PC-3 (cell line): ENCODE measurements at places on chromosomes 6 and 20. TPM values are rescaled to one million over a fixed set of nuclear protein-coding genes. Genes with fewer than 3 reads are reported as not detected.
A peak's percentile ranks its signal among the peaks of the same experiment; 100 is the strongest.

The CDH26 gene
- 1.2 and 1.4 TPM in 2 replicates for total RNA-seq

The POU3F2 gene
- 0.07 and 0.12 TPM in 2 replicates for total RNA-seq

The MICA gene
- total RNA-seq, result 33.1 and 35.0 TPM in 2 replicates

The CD2AP gene
- 16.2 and 21.8 TPM in 2 replicates for total RNA-seq

The ZC2HC1B gene
- not detected in 2 replicates for total RNA-seq

The ZFP57 gene
- not detected in 2 replicates for total RNA-seq

The CGA gene
- total RNA-seq, result not detected in 2 replicates

The EYS gene
- 0.07 TPM in 1 of 2 replicates, not detected in the other for total RNA-seq

The SPTLC3 gene
- total RNA-seq, result 6.3 and 16.3 TPM in 2 replicates

The DNAAF9 gene
- 2.3 and 2.5 TPM in 2 replicates for total RNA-seq

DNA sequence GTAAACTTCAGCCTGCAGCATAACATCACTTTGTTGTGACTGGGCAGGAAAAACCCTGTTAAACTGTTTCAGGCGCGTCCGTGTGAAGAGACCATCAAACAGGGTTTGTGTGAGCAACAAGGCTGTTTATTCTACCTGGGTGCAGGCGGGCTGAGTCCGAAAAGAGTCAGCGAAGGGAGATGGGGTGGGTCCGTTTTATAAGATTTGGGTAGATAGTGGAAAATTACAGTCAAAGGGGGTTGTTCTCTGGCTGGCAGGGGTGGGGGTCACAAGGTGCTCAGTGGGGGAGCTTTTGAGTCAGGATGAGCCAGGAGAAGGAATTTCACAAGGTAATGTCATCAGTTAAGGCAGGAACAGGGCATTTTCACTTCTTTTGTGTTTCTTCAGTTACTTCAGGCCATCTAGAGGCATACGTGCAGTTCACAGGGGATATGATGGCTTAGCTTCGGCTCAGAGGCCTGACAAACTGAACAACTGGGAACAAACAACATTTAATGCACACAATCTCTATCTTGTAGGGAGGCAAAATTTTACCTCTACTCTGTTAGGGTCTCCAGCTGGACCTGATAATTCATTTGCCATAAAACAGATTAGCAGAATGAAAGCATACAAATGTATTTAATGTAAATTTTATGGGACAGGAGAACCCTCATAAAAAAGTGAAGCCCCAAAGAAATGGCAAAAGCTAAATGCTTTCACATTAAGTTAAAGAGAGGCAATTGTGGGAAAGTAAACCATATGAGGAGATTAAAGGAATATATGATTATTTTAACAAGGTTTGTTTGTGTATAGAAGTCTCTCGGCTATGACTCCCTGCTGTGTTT lies 58.3 kb upstream of the HFE start:
- peak overlapping the region; percentile 56 for H3K27ac ChIP-seq
- DNase-seq, result peak; percentile 46
- no peaks in the 10 kb centered on the region for H3K36me3 ChIP-seq
- H3K4me3 ChIP-seq, result peak overlapping the region; percentile 83; the same call in 1 of the 2 replicates

DNA sequence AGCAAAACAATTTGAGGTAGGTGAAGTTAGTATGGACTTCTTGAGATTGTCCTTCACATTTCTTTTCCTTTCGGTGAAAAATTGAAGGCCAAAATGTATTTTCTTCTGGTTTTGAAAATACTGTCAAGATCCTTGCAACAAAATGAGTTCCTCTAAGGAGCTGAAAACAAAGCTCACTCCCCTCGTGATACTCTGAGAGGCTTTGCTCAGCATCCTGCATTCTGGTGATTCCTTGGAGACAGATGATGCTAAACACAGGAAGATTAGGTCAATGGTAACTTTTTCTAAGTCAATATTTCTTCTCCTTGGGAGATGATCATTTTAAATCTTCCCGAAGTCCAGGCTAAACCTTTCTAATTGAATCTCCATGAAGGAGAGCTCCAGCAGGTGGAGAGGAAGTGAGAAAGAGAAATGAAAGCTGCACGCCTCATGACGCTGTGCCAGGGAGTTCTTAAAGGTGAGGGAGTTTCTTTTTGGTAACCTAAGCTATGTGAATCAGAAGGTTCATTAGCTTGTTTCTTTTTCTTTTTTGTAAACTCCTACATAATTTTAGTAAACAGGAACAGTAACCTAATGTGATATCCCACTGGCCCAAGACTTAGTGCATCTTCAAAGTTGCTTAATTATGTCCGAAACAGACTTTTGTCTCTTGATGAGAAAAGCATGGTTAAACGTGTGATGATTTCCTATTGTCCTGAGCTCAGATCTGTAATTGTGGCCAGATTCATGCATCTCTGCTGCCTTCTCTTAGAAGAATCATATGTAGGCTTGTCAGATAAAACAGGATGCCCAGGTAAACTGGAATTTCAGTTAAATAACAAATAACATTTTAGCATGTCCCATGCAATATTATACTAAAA lies 15.0 kb downstream of the ESR1 start:
- no peak for DNase-seq
- no peaks in the 10 kb centered on the region; the same call in 1 of the 2 replicates for H3K27me3 ChIP-seq
- H3K27ac ChIP-seq, result no peak overlapping the region
- H3K4me3 ChIP-seq, result no peak overlapping the region
- H3K36me3 ChIP-seq, result no peaks in the 10 kb centered on the region

DNA sequence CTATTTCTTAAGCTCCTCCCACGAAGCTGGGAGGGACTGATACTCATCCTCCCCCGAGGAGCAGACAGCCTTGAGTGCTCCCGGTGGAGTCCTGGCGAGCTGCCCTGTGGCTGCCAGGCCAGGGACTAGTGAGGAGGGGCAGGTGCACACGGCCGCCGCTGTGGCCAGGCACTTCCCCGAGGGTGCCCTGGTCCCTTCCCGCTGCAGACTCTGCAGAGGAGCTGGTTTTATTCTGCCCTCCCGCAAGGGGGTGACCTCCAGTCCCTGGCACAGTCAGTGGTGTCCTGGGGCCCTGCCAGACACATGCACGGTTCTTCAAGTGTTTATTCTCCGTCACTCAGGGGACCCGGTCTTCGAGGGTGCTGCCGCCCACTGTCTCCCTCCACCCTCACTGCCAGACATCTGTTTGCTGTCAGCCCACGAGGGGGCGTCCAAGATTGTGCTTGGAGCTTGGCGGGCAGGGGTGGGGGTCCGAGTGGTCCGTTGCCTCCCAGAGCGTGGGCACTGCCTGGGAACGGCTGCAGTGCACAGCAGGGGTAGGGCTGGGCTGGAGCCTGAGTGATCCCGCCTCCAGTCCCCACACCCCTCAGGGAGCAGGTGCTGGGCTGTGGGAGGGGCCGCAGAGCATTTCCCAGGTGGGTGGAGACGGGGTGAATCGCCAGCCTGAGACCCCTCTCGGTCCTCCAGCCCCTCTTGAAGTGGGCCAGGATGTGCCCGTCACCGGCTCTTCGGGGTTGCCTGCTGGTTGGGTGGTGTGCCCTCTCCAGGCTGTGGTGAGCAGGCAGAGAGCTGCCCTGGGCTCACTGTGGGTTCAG lies 3.1 kb upstream of the CABLES2 start:
- H3K36me3 ChIP-seq, result no peaks in the 10 kb centered on the region
- H3K27me3 ChIP-seq, result no peaks in the 10 kb centered on the region
- H3K27ac ChIP-seq, result no peak overlapping the region
- peaks cover 19% of the 10 kb centered on the region for H3K4me1 ChIP-seq
- peak; percentile 59 for DNase-seq

DNA sequence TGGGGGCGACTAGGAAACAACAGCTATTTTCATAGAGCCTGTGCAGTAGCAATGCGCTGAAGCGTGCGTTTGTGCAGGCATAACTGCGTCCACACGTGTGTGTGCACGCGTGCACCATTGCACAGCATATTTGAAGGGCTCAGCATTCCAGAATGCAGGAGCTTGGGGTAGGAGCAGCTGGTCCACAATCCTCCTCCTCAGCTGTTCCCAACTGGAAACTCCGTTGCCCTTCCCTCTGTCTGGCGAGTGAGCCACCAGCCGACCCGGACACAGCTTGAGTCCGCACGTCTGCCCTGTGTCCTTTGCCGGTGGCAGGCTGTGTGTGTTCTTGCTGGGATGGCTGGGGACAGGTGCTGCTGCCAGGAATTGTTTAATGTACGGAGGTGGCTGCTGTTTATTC lies 110.2 kb downstream of the SASH1 start:
- DNase-seq, result no peak
- no peak overlapping the region for H3K4me3 ChIP-seq
- H3K36me3 ChIP-seq, result no peaks in the 10 kb centered on the region
- no peaks in the 10 kb centered on the region for H3K27me3 ChIP-seq

GRCh38 chr20:51914758-51915157 lies 112.4 kb upstream of the SALL4 start:
- H3K36me3 ChIP-seq, result no peaks in the 10 kb centered on the region
- H3K27me3 ChIP-seq, result no peaks in the 10 kb centered on the region
- DNase-seq, result no peak
- H3K27ac ChIP-seq, result no peak overlapping the region
- no peak overlapping the region for H3K4me3 ChIP-seq
- H3K4me1 ChIP-seq, result peaks cover 37% of the 10 kb centered on the region

DNA sequence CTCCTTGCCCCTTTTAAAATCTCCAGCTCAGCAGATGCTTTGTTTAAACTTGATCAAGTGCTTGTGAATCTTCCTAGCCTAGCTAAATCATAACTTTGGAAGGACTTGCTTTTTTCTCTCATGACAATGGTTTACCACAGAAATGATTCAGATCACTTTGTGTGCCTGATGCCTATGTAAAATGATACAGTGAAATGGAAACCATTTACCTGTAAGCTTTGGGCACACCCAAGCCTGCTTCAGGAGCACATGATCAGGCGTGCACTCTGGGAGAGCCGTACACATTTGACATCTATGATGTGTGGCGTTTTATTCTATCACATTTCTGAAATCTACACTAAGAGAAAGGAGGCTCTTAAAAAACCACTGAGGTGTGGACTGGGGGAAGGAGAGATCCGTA lies 41.1 kb downstream of the PTPN1 start:
- no peak overlapping the region for H3K4me3 ChIP-seq
- H3K27ac ChIP-seq, result no peak overlapping the region
- H3K27me3 ChIP-seq, result no peaks in the 10 kb centered on the region
- DNase-seq, result no peak
- no peaks in the 10 kb centered on the region for H3K4me1 ChIP-seq

- H3K27ac ChIP-seq, result no peak overlapping the region
- peaks cover 26% of the 10 kb centered on the region for H3K4me1 ChIP-seq
- H3K27me3 ChIP-seq, result no peaks in the 10 kb centered on the region
- H3K36me3 ChIP-seq, result no peaks in the 10 kb centered on the region
- DNase-seq, result peak; percentile 48
- no peak overlapping the region for H3K4me3 ChIP-seq
Measured at GRCh38 chr6:148446681-148447080, 104.0 kb downstream of the SASH1 start.

DNA sequence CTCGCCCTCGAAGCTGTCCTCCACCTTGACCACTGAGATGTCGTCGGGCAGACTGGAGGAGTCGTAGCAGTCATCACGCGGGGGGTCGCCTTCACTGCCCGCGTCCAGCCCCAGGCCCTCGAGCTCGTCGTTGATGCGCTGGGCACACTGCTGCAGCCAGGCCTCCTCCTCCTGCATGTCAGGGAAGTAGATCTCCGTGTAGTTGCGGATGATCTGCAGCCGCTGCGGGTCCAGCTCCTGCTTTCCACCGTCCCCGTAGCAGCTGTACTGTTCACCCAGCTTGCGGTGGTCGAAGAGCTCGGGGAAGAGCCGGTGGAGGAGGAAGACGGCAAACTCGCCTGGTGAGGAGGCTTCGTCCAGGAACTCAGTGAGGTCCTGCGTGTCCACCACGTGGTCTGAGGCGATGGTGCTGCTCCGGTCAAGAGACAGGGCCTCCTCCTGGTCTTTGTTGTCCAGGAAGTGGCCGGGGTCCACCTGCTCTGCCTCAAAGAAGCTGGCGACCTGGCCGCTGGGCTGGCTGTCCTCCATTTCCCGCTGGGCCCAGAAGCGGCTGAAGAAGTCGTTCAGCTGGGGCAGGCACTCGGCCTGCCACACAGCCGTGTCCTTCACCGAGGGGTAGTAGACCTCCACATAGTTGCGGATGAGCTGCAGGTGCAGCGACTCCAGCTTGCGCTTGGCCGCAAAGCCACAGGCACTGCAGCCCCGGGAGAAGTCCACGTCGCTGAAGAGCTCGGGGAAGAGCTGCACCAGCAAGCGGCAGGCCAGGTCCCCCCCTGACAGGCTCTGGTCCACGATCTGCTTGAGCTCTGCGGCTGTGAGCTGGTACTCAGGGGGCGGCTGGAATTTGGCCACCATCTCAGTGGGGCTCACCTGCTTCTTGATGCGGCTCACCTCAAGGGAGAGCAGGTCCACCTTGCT lies 41.9 kb downstream of the MTRES1 start:
- no peaks in the 10 kb centered on the region; the same call in 1 of the 2 replicates for H3K4me1 ChIP-seq
- no peak overlapping the region for H3K4me3 ChIP-seq
- DNase-seq, result no peak
- H3K27me3 ChIP-seq, result no peaks in the 10 kb centered on the region

- no peaks in the 10 kb centered on the region for H3K36me3 ChIP-seq
- no peaks in the 10 kb centered on the region for H3K27me3 ChIP-seq
- no peak overlapping the region for H3K27ac ChIP-seq
- H3K4me1 ChIP-seq, result no peaks in the 10 kb centered on the region
- H3K4me3 ChIP-seq, result no peak overlapping the region
Measured at GRCh38 chr6:112841553-112842329, 494.6 kb downstream of the RFPL4B start.

DNA sequence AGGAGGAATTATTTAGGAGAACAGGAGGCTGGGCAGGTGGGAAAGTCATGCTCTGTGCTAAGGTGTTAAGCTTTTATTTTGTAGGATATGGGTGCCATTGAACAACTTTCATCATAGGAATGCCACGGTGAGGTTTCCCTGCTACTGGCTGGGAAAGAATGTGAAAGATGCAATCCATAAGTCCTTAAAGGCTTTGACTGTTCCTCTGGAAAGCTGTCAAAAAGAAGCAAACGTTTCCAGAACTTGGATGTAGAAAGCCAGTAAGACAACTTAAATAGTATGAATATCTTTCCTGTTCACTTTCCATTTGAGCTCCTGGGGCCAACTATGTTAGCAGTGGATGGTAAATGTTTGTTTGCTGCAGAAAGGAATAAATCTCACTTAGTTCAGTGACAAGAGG lies 574.4 kb downstream of the RNF144B start:
- no peaks in the 10 kb centered on the region for H3K4me1 ChIP-seq
- H3K27ac ChIP-seq, result no peak overlapping the region
- DNase-seq, result no peak
- H3K27me3 ChIP-seq, result peaks cover 77% of the 10 kb centered on the region
- no peak overlapping the region for H3K4me3 ChIP-seq

DNA sequence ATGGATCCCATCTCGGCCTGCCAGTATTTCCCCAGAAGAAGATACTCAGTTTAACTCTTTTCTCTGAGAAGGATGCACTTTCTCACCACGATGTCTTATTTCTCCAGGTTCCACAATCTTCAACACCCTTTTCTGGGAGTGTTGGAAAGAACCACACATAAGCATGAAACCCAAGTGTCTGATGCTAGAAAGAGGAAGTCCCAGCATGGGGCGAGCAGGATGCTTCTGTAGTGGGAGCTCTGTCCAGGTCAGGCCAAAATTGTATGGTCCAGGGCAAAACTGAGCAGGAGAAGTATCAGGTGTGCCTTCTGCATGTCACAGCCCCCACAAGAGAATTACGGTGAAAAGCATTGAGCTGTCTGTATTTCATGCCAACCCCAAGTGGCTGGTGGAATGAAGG lies 11.0 kb downstream of the TREM1 start:
- H3K27me3 ChIP-seq, result peaks cover 37% of the 10 kb centered on the region
- H3K27ac ChIP-seq, result no peak overlapping the region
- H3K36me3 ChIP-seq, result no peaks in the 10 kb centered on the region
